ENCODE measurements at places on chromosomes 16 and 17.

GRCh38 chr17:2179615-2180295, 123.8 kb downstream of the SMG6 start:
- peak; percentile 99 for DNase-seq

DNA sequence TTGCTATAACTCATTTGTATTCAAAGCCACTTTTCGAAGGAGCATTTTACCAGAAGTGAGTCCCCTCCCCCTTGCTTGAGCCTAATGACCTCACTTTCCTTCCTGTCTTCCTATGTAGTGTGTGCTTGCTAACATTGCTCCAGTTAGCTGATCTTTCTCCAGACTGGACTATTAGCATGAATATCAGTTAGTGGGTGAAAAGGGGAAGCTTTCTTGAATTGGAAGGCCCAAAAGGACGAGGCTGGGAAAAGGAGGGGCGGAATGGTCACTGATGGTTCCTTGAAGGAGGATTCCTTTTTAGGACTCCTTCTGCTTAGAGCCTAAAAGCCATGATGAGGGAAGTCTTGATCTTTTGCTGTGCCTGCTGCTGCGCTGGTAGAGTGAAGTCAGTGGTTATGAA, 11.9 kb downstream of the MAP3K3 start:
- no peak for DNase-seq

DNA sequence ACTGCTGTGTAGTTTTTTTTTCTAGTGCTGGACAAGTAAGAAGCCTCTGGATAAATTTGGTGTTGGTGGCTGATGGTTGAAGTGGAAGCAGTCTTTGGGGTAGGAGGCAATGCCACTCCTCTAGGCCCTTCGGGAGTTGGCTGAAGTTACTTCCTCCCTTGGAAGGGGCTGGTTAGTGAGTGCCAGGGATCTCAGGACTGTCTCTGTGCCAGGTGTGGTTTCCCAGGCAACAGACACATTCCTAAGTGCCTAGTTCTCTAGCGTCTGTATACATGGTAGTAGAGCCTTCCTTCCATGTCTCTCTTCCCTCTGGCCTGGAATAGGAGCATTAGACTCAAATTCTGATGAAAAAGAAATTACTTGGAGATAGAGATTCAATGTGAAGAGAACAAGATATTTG, 15.3 kb downstream of the TMEM98 start:
- no peak for DNase-seq

DNA sequence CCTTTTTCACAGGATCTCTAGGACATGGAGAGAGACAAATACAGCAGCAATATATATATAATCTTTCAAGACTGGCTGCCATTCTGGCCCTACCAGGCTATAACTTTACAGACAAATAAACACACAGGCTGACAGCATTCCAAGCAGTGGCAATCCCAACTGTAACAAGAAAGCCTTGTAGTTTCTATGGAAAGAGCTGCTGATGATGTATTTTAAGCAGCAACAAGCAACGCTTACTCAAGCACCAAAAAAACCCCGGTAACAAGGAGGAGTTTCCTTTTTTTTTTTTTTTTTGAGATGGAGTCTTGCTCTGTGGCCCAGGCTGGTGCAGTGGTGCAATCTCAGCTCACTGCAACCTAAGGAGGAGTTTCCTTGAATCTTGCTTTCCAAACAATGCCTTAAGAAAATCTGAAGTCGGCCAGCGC, 23.2 kb downstream of the LSM12 start:
- peak; percentile 79 for DNase-seq

GRCh38 chr17:63041722-63042121, 75.7 kb downstream of the TANC2 start:
- DNase-seq = no peak

- DNase-seq = no peak
Observed at GRCh38 chr16:13781575-13782338, 138.2 kb upstream of the ERCC4 start.

- no peak for DNase-seq
Observed at GRCh38 chr17:77704048-77704815, 254.3 kb upstream of the TNRC6C start.

- DNase-seq = peak; percentile 98
Observed at GRCh38 chr17:1730326-1731193, 6.1 kb downstream of the WDR81 start.

GRCh38 chr17:41786227-41787020, at the start of gene JUP:
Gene JUP (minus strand): TSS chr17:41786711. CDS start chr17:41771854, 14,857 bp downstream.
- peak; percentile 96 for DNase-seq

DNA sequence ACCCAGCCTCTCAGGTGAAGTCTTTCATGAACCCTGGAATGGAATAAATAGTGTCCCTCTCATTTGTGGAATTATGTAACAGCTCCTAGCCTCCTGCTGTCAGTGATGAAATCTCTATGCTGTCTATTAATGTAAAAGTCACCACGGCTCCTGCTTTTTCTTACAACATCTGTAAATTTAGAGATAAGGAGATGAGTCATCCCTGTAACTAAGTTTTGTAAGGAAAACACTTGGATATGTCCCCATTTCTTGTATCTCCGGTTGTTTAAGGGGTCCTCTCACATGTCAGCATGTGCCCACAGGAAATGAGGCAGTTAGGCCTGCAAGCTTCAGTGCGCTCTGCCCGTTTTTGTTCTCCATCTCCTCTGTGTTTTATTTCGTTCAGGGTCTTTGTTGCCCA, 2.8 kb upstream of the NAT9 start:
- DNase-seq = peak; percentile 25

DNA sequence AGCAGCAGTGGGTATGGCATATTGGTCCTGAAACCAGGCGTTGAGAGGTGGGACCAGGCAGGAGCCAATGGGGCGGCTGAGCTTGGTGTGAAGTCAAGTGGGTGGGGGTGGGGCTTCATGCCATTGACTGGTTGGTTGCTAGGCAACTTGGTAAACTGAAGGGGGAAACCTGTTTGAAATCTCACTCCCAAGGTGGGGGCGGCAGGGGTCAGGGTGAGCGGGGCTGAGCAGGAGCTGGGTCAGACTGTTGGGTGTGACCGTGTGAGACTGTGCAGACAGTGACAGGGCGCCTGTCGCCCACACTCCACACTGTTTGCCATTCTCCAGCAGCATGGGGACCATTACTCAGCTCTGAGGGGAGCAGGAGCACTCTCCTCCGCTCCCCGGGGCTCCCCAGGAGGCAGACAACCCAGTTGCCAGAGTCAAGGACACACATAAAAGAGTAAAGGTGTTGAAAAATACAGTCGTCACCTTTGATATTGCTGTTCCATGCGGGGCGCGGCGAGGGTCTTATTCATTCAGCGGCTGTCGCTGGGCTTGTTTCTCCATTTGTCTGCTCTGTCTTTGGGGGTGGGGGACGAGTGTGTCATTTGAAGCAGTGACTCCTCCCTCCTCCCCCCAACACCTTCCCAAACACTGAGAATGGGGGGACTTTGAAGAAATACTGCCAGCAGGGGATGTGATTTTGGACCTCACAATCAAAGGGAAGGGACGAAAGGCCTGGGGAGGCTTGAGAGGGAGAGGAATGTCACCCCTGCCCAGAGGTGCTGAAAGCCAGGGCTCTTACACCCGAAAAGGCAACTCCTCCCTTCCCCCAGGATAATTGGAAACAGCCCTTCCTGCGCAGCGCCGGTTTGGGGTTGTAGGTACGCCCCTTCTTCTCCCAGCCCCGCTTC, 1.2 kb upstream of the EFNB3 start:
- DNase-seq = peak; percentile 54

GRCh38 chr17:77916703-77917481, 41.6 kb upstream of the TNRC6C start:
- no peak for DNase-seq

DNA sequence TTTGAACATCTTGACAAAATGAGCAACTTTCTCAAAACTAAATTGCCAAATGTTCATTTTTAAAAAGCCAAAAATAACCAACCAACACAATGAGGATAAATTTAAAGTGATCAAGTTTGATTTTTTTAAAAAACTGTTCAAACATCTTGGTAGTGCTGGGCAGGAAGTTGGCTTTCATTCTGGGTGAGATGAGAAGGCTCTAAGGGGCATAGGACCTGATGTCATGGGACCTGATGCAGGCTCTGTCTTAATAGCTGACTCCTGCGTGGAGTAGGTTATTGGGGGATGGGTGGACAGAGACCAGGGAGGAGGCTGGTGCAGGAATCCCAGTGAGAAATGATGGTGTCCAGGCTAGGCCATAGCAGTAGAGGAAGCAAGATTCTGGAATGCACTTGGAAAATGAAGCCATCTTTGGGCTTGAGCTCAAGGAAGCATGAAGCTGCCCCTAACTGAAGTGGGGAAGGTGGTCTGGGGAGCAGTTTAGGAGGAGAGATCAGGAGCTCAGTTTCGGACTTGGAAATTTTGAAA, 20.4 kb downstream of the NLRC5 start:
- DNase-seq = no peak

Data from fibroblast of mammary gland (primary cell).